ENCODE measurements at places on chromosomes 5 and 9.

DNA sequence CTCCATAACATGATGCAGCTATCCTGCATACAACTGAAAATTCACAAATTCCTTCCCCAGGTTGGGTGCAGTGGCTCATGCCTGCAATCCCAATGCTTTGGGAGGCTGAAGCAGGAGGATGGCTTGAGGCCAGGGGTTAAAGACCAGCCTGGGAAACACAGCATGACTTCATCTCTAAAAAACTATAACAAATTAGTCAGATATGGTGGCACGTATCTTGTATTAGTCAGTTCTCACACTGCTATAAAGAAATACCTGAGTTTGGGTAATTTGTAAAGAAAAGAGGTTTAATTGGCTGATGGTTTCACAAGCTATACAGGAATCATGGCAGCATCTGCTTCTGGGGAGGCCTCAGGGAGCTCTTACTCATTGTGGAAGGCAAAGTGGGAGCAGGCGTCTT, 56.4 kb upstream of the DAPK1 start:
- no peak for DNase-seq

DNA sequence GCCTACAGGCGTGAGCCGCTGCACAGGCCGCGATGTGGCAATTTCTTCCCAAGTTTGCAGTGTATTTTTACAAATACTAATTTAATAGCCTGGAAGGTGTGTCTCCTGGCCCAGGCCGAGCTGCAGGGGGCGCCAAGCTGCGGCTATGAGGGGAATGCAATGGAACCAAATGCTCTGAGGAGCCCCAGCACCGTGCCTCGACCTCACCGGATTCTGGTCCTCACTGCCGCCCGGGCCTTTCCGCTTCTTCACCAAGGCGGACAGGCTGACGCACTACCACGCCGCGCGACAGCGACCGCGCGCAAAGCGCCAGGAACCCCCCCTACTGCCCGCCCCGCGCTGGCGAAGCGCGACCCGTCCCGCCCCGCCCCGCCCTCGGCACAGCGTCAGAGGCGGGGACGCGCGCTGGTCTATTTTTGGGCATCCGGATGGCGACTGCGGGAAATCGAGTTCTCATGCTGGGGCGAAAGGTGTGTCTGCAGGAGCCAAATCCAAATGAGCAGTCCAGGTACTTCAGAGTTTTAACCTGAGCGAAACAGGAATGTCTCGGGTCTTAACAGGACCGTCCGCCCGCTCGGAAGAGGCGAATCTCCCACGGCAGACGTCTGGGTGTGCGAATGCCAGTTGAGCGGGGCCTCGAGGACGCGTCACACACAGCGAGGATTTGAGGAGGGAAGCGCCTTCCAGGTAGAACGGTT, 31.7 kb upstream of the PRXL2C start:
- peak; percentile 86 for DNase-seq

- DNase-seq, result no peak
Measured at GRCh38 chr5:169765176-169765996, 128.3 kb downstream of the DOCK2 start.

- DNase-seq, result no peak
Measured at GRCh38 chr5:171131497-171131896, 177.6 kb upstream of the TLX3 start.

DNA sequence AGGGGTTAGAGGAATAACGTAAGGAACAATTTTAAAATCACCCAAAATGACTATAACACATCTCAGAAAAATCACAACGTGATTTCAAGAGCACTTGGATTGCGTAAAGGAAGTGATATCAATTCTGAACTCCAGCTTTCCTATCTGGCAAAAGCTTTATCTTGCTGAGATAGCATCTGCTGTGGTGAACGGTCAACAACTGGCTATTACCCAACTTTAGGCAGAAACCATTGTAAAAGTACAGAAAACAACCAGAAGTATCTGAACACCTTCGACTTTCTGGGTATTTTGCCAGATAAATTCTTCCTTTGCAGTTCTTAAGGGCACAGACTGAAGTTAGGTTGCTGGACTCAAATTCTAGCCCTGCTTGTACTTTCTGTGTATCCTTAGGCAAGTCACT, 9.2 kb downstream of the ABLIM3 start:
- DNase-seq, result no peak

Data from stimulated activated naive B cell treated with anti-CD40 and anti-IgM and Interleukin-4, amounts not matched to agents 10 μg/mL and 1 μg/mL and 100 μg/mL, for 72 hours (primary cell).